ENCODE measurements at places on chromosomes 11 and 22.
A peak's percentile ranks its signal among the peaks of the same experiment; 100 is the strongest.

GRCh38 chr22:27139935-27140511 is 482.6 kb downstream of the MIAT start:
- DNase-seq = peak; percentile 93

- no peak for DNase-seq
These were observed 33.7 kb upstream of the PRR5 start for GRCh38 chr22:44668190-44668885.

DNA sequence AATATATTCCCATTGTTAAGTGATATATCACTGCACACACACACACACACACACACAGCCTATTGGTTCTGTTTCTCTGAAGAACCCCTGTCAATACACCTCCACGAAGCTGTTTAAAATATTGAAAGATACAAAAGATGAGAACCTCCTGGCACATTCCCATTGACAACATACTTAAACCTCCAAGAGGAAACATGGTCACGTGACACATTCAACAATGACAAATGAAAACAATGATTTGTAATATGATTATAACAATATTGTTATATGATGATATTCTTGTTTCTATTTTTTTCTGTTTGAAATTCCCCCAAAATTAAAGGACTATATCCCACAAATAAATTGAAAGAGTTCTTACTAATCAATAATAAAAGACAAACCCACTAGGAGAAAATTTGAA is 1344.9 kb downstream of the BRD1 start:
- no peak for DNase-seq

DNA sequence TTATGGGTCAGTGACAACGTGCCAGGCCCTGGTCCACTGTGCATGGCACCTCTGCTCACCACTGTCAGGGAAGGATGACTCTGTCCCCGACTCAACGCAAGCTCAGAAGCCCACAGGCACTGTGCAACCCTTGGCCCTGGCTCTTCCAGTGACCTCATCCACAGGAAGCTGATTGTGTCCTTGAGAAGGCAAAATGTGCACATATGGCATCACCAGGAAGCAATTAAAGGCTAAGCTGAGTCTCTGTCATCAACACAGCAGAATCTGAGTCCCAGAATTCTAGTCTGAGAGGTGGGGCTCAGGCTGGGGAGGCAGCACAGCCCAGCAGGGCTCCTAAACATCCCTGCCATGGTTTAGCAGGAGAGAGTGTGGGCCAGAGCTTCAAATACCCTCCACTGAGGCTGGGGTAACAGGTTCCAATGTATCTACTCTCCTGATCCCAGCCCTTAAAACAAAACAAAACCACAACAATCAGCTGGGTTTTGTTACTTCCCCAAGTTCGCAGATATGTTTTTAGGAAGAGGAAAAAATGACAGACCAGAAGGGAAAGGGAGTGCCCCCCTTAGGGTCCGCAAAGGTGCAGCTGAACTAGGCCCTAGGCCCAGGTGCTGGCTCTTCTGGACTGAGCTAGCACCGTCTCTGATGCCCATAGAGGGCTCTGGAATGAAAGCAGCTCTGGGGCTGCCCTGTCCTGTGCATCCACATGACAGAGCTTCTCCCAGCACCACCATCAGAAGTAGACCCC is 33.5 kb upstream of the GNAZ start:
- DNase-seq = peak; percentile 84

- no peak for DNase-seq
These were observed 458 bp downstream of the RTN4R start for GRCh38 chr22:20267441-20268278.

DNA sequence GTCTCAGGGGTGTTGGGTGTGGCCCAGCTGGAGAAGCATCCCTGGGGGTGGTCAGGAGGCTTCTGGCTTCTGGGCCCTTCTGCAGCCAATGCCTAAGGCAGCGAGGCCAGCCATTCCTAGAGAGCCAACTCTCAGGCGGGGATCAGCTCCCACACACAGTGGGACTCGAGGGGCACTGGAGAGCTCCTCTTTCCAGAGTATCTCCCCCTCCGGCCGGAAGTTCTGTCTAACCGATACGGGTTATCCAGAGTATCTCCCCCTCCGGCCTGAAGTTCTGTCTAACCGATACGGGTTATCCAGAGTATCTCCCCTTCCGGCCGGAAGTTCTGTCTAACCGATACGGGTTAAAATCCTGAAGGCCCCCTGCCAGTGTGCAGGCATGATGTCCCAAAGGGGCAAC is 71.2 kb upstream of the B3GAT1 start:
- DNase-seq = no peak

GRCh38 chr11:28442131-28442530 is 333.9 kb downstream of the METTL15 start:
- DNase-seq = peak; percentile 43

GRCh38 chr11:88474655-88475054 is 137.1 kb upstream of the CTSC start:
- no peak for DNase-seq

GRCh38 chr11:65641297-65642013 is 3.6 kb downstream of the SIPA1 start:
- DNase-seq = no peak

DNA sequence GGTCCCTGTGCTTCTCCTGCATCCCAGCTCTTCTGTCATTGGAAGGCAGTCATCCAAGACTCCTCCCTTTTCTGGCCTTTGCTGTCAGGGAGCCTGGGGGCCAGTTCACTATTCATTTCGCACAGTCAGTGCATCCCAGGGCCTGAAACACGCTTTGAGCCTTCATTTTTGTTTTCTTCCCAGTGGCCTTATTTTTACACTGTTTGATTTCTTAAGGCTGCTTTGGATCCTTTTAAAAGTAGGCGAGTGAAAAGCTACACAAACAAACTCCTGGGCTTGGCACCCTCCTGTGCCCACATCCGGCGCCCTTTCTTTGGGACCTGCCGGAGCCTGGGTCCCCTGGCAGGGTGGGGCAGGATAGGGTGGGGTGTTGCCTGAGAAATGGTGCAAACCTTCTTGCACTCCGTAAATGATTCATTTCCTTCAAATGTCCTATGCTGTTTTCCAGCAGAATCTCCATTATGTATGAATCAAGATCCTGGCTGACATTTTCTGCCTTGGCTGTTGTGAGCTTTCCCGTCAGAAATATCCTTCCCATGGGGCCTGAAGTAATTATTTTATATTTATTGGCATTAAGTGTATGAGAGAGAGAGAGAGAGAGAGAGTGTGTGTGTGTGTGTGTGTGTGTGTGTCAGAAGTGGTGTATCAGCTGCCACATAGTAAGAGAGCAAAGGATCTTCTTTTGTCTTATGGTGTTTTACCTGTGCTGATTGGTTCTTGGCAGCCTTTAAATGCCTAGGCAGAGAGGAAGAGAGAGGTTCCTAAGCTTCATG is 45.6 kb downstream of the BCR start:
- peak; percentile 50 for DNase-seq

DNA sequence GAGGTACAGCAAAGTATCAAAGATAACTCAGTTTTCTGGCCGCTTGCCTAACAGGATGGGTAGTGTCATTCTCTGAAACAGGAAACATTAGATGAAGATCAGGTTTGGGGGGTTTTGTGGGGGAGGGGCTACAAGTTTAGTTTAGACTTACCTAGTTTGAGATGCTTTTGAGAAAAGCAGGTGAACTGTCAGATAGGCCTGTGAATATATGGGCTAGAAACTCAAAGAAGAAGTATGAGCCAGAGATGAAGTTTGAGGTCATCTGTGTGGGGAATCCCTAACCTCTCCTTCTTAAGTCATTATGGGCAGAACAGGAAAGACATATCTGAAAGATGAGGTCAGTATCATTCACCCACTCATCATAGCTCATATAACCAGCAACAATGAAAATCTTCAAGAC is 11.9 kb downstream of the HOATZ start:
- DNase-seq = peak; percentile 90

- DNase-seq = peak; percentile 36
These were observed 52.1 kb downstream of the GDPD4 start for GRCh38 chr11:77249427-77249826.

GRCh38 chr11:32071811-32072210 is 19.1 kb upstream of the RCN1 start:
- DNase-seq = peak; percentile 72

- DNase-seq = no peak
These were observed 56.7 kb downstream of the CABIN1 start for GRCh38 chr22:24067587-24068376.

GRCh38 chr11:32870676-32871075 is 21.9 kb upstream of the QSER1 start:
- peak; percentile 7 for DNase-seq

DNA sequence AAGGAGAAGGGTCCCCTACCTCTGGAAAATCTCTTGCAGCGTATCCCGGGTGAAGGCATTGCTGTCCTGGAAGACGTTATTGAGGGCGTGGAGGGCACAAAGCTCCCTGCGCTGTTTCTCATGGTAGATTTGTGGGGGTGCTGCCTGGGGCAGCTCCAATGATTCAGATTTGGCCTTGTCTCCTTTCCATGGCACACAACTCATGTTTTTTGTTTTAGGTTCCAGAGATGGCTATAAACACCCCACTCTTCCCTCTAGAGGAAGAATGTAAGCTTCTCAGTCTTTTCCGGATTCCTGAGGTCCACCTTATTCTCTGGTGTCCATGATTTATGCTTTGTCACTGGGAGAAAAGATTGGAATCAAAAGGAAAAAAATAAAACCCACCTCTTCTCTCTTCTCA is 959 bp downstream of the JOSD1 start:
- peak; percentile 55 for DNase-seq

GRCh38 chr11:72471005-72471898 is 36.9 kb upstream of the CLPB start:
- DNase-seq = peak; percentile 80

DNA sequence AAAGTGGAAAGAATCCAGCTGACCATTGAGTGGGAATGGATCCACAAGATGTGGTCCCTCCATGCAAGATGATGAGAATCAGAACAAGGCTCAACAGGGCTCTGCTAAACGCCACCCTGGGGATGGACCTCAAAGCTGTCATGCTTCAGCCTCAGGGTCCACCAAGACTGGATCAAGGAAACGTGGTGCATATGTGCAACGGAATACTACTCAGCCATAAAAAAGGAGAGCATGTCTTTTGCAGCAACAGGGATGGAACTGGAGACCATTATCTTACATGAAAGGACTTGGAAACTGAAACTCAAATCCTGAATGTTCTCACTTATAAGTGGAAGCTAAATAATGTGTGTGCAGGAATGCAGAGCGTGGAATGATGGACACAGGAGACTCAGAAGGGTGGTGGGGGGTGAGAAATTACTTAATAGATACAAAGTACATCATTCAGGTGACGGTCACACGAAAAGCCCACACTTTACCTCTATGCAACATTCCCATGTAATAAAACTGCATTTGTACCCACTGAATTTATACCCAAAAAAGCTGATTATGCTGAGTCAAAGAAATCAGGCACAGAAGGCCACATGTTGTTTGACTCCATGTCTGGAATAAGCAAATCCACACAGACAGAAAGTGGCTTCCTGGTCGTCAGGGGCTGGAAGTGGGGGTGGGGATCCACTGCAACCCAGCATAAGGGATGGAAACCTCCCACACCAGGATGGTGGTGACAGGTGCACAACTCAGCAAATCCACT is 116.1 kb downstream of the SHANK2 start:
- DNase-seq = no peak

- DNase-seq = no peak
These were observed 823 bp upstream of the MUC15 start for GRCh38 chr11:26572770-26573402.

DNA sequence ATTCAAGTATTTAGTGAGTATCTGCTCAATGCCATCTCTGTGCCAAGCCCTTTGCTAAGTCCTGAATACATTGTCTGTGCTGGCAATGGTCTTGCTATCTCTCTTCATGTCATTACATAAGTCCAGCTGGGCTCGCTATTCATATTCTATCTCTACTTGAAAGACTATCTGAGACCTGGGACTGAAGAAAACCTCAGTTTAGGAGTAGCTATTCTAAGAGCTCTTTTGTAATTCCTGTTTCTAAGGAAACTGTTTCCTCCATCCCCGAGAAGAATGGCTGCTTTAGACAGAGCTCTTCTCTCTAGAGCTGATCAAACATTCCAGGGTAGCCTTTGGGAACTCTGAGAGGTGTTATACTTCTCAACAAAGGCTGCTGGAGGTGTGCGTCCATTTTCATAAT is 33.0 kb downstream of the SLC17A6 start:
- no peak for DNase-seq

DNA sequence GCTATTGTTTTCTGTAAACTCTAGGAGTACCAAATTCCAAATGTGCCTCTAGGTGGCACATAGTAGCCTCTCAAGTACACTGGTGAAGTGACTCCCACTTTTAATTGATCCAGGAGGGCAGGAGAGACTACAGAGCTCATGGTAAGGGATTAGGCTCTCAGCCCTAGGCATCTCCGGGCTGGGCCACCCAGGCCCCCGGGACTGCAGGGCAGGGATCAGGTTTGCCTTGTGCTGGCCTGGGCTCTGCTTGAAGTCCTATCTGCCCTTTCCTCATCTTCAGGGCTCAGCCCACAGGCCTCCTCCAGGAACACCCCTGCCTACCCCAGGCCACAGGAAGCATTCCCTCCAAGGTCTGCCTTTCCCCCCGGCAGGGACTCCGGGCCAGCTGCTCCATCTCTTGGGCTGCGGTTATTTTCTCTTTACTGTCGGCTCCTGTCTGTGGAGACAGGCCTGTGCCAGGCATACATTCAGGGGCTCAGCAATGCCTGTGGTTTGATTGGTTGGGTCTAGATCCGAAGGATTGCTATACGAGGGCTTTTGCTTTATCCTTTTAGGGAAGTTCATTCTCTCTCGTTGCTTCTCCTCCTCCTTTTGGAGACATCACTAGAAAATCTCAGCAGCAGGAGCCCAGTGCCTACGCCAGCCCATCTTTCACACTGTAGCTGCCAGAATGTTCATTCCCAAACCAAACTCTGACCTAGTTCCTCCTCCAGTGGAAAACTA is 32.8 kb downstream of the PARVA start:
- DNase-seq = peak; percentile 69

DNA sequence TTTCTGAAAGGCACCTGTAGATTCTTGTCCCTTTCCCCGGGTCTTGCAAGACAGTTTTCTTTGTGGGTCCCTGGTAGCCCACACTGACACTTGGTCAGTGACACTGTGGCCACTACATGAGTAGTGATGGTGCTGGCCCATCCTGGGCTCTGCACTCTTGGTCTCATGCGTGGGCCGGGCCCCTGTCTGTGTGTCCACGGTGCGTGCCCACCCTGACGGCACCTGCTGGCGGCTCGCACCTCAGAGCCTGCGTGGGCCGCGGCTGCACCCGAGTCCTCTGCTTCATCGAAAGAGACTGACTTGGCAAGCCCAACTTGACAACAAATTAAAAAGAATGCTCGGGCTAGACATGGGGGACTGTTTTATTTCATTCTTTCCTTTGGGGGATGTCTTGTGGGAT is 37.5 kb downstream of the ADAMTS15 start:
- no peak for DNase-seq

GRCh38 chr11:73977856-73978519 is 4.7 kb downstream of the UCP2 start:
- DNase-seq = no peak

Measured in EL (cell line).